ENCODE measurements at places on chromosomes 6 and 20.

GRCh38 chr6:11921017-11921438 lies 91.1 kb upstream of the HIVEP1 start:
- no peak for DNase-seq

DNA sequence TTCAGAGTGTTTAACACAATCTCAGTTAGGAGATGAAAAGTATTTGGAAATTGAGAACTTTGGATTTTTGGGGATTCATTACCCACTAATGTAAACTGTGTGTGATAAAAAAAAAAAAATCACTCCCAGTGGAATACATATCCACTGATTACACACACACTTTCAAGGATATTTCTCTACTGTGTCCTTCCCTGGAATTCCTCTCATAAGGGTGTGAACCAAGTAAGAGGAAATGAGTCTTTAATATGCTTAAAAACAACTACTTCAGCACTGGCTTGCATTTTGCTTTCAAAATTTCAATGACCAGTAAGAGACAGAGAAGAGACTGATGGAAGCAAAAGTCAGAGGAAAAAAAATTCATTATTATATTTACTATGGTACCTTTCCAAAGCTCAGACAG lies 24.5 kb upstream of the MYCT1 start:
- DNase-seq: no peak

DNA sequence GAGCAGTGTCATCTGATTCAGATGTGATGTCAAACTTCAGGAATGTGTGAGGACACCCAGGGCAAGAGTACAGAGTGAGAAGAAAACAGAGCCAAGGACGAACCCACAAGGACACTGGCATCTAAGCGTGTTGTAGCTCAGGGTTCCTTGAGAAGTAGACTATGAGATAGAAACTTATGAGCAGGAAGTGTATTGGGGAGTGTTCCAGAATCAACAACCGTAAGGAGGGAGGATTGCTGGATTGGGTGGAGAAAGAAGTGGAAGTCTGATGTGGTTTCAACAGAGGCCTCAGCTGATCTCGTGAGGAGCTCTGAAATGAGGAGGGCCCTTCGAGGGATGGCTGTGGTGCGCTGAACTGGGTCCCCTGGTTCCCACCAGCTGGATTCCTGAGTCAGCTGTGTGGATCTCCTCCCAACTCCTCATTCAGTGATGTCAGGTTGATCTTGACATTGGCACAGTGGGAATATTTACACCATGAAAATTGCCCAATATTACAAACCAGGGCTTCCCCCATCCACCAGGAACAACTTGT lies 25.7 kb upstream of the IGF2R start:
- DNase-seq: no peak

DNA sequence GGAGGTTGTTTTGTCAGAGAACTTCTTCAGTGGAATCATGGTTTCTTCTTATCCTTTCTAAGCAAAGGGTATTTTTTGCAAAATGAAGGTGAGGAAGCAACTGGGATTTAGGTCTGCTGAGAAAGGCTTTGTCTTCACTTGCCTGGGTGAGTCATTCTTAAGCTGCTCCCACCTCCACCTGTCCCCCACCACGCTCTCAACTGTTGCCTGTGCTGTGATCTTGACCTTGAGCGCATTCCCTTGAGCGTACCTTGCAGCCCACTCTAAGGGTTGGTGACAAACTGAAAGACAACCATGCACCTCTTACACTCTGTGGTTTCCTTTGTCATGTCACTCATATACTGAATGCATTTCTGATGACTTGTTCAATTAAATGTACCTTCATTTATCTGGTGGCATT lies 641.1 kb downstream of the RNF144B start:
- no peak for DNase-seq

DNA sequence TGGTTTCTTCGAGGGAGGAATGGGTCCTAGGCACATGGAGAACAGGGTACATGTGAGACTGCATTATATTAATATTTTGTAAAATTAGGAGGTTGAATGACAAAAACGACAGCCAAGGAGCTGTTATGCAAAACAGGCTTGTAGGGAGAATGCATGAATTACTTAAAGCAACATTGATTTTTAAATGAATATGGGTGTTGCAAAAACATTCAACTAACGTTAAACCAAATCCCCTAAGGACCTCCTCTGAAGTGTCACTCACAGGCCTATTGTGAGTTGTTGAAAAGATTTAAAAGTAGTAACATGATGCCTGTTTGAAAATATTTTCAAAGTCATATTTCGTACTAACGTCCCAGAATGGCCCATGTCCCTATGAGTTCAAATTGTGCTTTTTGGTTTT lies 21.9 kb downstream of the FBXL4 start:
- no peak for DNase-seq

DNA sequence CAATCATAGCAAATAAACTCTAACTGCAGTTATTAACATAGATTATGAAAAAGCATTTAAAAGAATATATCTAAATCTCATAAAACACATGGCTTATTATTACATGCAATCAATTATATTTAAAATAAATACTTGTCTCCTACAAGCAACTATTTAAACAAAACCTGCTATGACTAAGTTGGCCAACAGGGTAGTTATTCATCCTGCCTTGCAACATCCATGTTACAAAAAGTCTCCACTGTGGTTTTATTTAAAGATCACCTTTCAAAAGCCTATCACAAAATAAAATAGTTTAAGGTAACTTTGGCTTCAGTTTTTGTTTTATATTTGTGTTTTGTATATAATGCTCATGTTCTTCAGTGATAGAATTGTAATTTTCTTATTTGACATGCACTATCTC lies 1127.0 kb upstream of the MAP3K7 start:
- no peak for DNase-seq

DNA sequence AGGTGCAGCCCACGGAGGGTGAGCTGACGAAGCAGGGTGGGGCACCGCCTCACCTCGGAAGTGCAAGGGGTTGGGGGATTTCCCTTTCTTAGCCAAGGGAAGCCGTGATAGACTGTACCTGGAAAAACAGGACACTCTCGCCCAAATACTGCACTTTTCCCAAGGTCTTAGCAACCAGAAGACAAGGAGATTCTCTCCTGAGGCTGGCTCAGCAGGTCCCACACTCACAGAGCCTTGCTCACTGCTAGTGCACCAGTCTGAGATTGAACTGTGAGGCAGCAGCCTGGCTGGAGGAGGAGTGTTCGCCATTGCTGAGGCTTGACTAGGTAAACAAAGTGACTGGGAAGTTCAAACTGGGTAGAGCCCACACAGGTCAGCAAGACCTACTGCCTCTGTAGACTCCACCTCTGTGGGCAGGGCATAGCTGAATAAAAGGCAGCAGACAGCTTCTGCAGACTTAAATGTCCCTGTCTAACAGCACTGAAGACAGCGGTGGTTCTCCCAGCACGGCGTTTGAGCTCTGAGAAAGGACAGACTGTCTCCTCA lies 28.0 kb downstream of the SYNE1 start:
- DNase-seq: no peak

DNA sequence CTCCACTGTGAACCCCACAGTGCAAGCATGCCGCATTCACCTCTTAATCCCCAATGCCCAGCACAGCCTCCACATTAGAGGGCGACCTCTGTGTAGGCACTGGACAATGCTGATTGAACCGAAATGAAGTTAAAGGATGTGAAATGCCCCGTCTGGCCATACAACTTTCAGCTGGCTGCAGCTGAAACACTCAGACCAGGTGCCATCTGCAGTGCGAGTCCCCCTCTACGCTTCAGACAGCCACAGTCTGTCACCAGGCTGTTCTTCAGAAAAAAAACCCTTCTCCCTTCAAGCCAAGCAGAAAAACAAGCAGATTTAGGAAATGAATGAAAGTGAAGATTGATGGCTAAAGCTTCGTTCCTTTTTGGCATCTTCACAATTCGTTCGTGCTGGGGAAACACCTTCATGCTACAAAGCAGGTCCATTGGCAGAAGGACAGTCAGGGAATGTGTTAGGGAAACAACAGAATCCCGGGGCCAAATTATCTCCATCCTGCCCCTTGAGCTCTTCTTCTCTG lies 44.7 kb downstream of the TNFAIP3 start:
- no peak for DNase-seq

GRCh38 chr6:52611833-52612232 lies 35.0 kb upstream of the TRAM2 start:
- no peak for DNase-seq

GRCh38 chr6:90478278-90478677 lies 108.6 kb downstream of the MAP3K7 start:
- DNase-seq: no peak

- no peak for DNase-seq
These were observed 87.0 kb upstream of the CEP162 start for GRCh38 chr6:84314377-84314898.

DNA sequence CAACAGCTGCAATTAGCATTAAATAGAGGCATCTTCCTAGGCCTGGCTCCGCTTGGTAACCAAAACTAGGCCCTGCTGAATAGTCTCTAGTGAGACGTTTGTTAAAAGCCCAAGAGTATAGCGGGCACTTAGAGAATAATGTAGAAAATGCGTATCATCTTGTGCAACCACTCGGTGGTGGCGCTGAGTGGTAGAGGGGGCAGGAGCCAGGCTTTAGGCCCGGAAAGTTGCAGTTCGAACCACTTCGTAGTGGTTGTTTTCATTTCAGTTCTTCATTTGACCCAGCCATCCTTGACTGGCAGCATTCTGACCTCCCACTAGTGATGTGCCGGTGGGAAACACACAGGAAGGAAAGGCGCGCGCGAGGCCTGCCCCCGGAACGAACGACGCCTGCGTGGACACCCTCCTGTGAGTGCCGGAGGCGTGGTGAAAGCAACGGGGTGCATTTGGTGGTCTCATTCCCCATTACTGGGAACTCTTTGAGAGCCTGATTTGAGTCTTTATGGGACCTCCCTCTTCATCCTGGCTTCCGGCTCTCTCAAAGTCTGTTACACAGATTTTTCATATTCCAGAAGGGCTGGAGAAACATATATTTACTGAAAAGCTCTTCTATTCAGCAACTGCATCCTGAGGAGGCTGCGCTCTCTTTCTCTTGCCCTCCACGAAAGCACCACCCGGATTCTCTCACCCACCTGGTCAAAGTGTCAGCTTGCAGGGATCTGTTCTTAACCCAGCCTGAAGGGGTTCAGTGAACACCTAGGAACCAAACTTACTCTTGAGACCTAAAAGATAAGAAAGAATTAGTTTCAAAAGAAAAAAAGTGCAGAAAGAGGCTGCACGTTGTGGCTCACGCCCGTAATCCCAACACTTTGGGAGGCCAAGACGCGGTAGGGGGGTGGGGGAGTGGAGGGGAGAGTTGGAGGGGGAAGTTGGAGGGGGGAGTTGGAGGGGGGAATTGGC lies 18.2 kb downstream of the GPX5 start:
- DNase-seq: no peak

DNA sequence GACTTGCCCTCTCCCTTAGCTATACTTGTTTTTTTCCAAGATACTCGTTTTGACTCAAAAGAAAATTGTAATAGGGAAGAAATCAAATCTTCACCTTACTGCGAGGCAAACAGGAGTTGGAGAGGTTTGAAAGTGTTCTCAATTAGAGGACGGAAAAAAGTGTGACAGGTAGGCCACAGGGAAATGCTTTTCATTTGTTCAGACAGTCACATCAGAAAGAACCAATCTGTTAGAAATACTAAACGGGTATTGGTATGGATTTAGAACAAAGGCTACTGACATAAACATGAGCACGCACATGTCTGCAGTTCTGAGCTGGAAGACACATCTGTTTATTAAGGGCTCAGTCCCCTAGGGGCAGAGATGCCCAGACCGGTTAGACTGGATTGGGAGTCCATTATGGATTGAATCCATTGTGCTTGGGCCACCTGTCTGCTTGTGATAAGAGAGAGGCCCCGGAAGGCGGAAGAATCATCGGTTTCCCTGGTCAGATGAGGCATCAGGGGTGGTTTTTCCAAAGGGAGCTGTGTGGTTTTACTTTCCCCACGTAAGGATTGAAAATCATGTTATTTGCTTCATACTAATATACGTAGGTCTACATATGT lies 220.9 kb upstream of the MYLIP start:
- no peak for DNase-seq

Data from hematopoietic multipotent progenitor cell treated with erythropoietin and hydrocortisone succinate and interleukin-3 and kit ligand, for 15 days (in vitro differentiated cells).